ENCODE measurements at places on chromosomes 12 and 14.

GRCh38 chr12:116492703-116493324, 66.4 kb upstream of the MAP1LC3B2 start:
- DNase-seq: peak; percentile 31

GRCh38 chr14:66268802-66269334, 217.3 kb upstream of the CCDC196 start:
- no peak for DNase-seq

DNA sequence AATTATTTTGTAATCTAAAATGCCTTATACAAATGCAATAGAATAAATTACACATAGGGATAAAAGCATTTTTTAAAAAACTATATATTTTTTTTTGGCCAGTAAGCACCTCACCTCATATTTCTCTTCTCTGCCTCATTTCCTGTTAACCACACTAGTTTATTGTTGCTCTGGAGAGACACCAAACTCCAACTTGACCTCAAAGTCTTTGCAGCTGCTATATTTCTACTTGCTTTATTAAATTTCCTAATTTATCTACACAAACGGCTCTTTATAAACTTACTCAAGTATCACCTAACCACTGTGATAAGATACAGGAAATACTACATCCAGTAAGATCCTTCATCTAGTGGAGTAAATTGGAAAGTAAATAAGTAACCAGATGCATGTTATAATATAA, 622.3 kb downstream of the C12orf50 start:
- no peak for DNase-seq

DNA sequence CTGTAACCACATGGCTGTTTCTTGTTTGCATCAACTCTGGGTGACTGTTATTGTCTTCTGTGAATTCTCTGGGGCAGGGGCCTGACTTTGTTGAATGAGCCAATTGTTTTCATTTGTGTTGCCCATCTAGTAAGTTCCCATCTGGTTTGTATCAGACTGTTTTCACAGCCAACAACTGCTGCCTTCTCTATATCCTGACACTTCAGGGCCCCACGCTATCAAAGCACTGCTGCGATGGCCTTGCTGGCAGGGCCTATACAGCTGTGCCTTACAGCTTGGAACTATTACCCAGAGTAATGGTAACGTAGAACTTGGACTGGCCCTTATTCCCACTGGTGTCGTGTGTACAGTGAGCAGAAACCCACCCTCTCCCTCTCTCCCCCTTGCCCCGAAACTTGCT, 104.3 kb upstream of the DACT1 start:
- DNase-seq: peak; percentile 3

DNA sequence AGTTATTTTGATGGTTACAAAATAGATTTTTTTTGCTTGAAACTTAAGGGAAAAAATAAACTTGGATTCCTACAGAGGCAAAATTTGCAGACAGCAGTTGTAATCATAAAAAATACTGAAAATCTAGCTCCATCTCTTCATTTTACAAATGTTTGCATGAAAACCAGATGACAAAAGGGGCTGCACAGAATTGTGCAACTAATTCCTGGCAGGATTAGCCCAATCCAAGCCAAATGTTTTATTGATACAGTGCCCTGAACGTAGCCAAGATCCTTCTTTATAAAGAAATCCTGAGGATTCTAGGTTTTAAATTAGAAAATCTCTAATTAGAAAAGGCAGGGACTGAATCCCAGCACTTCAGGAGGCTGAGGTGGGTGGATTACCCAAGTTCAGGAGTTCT, 356.4 kb upstream of the SEL1L start:
- no peak for DNase-seq

GRCh38 chr14:77181603-77182437, at the start of gene TMEM63C:
TSS of gene TMEM63C (plus strand) at chr14:77181798. CDS start at chr14:77218814, 37,016 bp downstream.
- DNase-seq: no peak

GRCh38 chr12:126681676-126682075, 1585.3 kb upstream of the TMEM132C start:
- no peak for DNase-seq

DNA sequence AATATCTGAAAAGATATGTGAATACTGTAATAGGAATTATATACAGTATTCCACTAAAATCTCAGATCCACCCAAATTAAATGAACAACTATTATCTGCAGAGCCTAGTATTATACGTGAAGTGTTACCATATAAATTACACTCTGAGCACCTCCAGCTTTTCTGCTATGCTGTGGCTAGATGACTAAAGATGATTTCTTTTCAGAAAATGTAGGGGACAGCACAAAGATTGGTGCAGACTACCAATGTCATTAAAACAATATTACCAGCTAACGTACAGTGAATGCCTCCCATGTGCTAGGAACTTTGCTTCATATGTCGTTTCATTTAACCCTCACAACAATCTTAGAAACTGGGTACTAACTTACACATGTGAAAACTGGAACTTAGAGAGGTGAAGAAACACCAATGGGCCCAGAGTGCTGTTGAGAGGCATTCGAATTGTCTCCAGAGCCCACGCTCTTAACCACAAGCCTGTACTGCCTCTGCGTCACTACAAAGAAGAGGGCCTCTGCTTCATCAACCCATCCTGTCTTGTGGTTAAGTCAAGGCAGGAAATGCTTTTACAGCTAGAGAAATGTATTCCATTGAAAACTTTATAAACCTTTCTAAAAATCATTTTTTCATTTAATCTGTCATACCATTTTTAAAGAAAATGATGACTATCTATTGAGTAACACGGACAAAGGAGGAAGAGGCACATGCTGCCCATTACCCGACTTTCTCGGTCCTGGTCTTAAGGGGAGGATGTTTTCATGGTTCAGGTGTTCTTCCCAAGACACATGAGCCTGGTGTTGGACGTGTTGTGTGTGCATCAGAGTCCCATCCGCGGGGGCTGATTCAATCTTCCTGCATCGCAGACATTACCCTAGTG, 1.3 kb downstream of the GPR65 start:
- DNase-seq: no peak

GRCh38 chr14:31326111-31326510, 94.2 kb downstream of the HEATR5A start:
- DNase-seq: peak; percentile 57

- DNase-seq: no peak
Measured at GRCh38 chr14:86505808-86506207, 975.9 kb downstream of the FLRT2 start.

- no peak for DNase-seq
Measured at GRCh38 chr14:24838945-24839616, 205.1 kb upstream of the GZMB start.

GRCh38 chr12:112176321-112177010, 51.1 kb downstream of the TRAFD1 start:
- no peak for DNase-seq

DNA sequence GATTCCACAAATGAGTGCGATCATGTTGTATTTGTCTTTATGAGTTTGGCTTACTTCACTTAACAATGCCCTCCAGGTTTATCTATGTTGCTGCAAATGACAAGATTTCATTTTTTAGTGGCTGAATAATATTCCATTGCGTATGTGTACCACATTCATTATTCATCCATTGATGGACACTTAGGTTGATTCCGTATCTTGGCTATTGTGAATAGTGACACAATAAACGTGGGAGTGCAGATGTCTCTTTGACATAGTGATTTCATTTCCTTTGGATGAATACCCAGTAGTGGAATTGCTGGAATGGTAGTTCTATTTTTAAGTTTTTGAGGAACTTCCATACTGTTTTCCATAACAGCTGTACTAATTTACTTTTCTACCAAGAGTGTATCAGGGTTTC, 23.5 kb downstream of the AKAP6 start:
- DNase-seq: no peak

GRCh38 chr14:70808416-70809224, 693 bp downstream of the MAP3K9 start:
- DNase-seq: no peak
